ENCODE measurements at places on chromosomes 3 and 15.

GRCh38 chr3:175729466-175729865 is 870.3 kb downstream of the NAALADL2 start:
- DNase-seq: peak; percentile 67

DNA sequence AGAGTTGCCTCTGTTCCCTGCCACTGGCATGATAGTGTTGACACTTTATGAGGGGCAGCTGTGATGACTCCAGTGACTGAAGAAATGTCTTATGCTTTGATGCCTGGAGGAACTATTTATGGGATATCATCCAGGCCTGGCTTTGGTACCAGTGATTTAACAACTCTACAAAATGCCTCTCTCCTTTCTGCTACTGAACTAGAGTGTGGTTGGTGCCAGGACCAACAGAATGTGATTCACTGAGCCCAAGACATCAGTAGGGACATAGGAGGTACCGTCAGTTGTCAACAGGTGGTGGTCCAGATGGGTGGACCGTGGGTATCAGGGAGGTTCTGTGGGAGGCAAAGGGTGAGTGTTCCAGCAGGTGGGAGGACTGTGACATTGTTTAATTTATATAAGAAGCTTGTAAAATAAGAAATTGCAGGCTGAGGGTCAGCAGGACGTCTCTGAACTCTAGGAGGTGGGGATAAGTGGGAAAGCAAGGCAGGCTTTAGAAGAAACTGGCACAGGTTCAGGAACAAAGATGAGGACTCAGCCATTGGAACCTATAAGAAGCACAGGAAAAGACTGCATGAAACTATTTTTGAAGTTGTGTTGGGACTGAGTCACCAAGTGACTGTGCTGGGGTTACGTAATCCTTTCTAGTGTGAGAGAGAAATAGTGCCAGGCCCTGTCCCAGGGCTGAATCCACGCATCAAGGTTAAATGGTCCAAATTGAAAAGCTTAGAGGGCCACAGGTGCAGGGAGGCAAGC is 28.5 kb upstream of the SLC7A14 start:
- peak; percentile 90 for DNase-seq

- peak; percentile 61 for DNase-seq
These were observed 22.6 kb downstream of the SH3BP5 start for GRCh38 chr3:15309662-15310335.

- peak; percentile 99 for DNase-seq
These were observed 54.0 kb downstream of the DUT start for GRCh38 chr15:48385031-48385830.

DNA sequence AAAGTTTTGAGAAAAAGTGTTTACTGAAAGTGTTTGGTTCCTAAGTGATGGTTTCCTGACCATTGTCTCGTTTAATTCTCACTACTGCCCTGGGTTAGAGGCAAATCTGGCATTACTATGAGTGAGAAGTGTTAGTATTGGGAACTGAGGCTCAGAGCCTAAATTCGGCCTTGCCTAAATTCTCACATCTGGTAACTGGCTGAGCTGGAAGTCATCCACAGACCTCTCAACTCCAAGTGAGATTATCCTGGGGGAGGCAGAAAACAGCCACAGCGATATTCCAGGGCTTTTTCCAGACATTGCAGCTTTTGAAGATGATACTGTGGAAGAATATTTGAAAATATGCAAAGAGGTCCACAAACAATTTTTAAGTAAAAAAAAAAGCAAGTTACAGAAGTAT is 85.1 kb upstream of the TRA2B start:
- peak; percentile 11 for DNase-seq

GRCh38 chr3:184760337-184761074 is 48.6 kb upstream of the MAGEF1 start:
- no peak for DNase-seq

- DNase-seq: peak; percentile 9
These were observed 2.1 kb downstream of the ACVR2B start for GRCh38 chr3:38455639-38456430.

GRCh38 chr3:105764378-105765307 is 104.2 kb downstream of the CBLB start:
- DNase-seq: no peak

- DNase-seq: no peak
These were observed 305.5 kb downstream of the GRM7 start for GRCh38 chr3:7166460-7166859.

GRCh38 chr3:136247436-136247835 is 2.7 kb upstream of the PCCB start:
- DNase-seq: no peak

DNA sequence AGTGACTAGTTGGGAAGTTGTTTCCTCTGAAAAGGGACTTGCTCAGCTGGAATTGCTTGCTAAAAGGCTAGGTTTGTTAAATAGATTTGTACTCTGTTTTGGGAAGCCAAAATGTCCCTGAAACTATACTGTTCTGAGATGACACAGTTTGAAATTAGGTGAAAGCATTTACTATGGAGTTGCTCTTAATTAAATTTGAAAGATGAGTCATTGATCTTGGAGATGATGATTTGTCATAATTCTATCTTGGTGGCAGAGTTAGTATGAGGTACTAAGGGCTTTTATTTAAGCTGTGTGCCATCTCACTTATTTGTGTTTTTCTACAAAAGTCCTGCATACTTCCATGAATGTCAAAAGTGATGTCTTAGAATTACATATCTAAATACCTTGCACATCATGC is 320.9 kb downstream of the PTPRG start:
- no peak for DNase-seq

DNA sequence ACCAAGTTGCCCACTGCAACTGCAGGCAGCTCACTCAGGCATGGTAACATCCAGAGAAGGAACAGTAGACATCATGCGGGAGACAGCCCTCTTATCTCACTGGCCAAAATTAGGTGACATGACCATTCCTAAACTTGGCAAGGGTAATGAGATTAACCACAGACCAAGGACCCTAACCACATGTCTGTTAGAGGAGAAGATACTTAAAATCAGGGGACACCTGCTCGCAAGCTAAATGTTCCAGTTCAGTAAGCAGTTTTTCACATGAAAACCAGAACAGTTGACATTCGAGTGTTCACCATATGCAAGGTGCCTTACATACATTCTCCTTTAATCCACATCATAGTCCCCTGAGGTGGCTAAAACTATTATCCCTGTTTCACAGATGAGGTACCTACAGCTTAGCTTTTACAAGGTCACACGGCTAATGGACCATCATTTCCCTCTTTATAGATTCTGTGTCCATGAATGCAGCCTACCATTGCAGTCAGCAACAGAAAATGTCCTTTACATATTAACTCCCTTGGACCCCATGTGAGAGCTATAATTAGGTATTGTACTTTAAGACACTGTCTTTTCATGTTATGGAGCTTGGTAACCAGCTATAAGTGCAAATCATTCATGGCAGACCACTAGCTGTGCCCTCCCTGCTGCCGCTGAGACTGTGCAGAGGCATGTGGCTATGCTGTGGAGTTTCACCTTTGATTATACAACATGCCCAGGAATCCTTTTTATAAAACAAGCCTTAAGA is 154.1 kb downstream of the LIPC start:
- no peak for DNase-seq

- no peak for DNase-seq
These were observed 216.7 kb upstream of the CFAP20DC start for GRCh38 chr3:59266551-59266950.
